ENCODE measurements at places on chromosomes 2 and 18. TPM values are rescaled to one million over a fixed set of nuclear protein-coding genes. Genes with fewer than 3 reads are reported as not detected.

GRCh38 chr2:43142921-43143438, 83.4 kb downstream of the ZFP36L2 start:
- peaks cover 19% of the 10 kb centered on the region for H3K4me1 ChIP-seq
- H3K27ac ChIP-seq, result peak overlapping the region; percentile 74
- no peak for DNase-seq
- H3K4me3 ChIP-seq, result no peak overlapping the region

DNA sequence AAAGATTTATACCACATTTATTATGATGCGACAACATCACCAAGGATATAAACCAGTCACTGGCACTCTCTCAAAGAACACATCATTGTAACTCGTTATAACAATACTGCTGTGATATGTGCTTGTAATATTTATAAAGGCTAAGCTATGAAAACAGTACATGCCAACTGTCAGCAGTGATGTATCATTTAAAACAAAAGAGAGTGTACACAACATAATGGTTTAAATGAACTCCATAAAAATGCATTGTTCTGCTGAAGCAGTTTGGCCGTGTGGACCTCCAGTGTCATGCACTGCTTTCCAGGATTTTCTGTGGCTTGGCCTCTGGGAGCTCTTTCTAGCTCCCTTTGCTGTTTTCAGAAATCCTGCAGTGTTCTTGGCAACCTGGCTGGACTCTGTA, 215.6 kb downstream of the MTX2 start:
- no peaks in the 10 kb centered on the region for H3K36me3 ChIP-seq
- DNase-seq, result no peak
- peaks cover 31% of the 10 kb centered on the region for H3K27me3 ChIP-seq

- H3K4me1 ChIP-seq, result peaks cover 11% of the 10 kb centered on the region
- H3K4me3 ChIP-seq, result no peak overlapping the region
- H3K36me3 ChIP-seq, result peaks cover 17% of the 10 kb centered on the region
- no peaks in the 10 kb centered on the region for H3K27me3 ChIP-seq
- H3K27ac ChIP-seq, result no peak overlapping the region
Observed at GRCh38 chr2:235709124-235709813, 215.4 kb downstream of the AGAP1 start.

- H3K27me3 ChIP-seq, result no peaks in the 10 kb centered on the region
- H3K36me3 ChIP-seq, result no peaks in the 10 kb centered on the region
- no peak overlapping the region for H3K27ac ChIP-seq
- H3K4me1 ChIP-seq, result no peaks in the 10 kb centered on the region
- DNase-seq, result no peak
Observed at GRCh38 chr2:109222422-109222821, 93.4 kb downstream of the SH3RF3 start.

DNA sequence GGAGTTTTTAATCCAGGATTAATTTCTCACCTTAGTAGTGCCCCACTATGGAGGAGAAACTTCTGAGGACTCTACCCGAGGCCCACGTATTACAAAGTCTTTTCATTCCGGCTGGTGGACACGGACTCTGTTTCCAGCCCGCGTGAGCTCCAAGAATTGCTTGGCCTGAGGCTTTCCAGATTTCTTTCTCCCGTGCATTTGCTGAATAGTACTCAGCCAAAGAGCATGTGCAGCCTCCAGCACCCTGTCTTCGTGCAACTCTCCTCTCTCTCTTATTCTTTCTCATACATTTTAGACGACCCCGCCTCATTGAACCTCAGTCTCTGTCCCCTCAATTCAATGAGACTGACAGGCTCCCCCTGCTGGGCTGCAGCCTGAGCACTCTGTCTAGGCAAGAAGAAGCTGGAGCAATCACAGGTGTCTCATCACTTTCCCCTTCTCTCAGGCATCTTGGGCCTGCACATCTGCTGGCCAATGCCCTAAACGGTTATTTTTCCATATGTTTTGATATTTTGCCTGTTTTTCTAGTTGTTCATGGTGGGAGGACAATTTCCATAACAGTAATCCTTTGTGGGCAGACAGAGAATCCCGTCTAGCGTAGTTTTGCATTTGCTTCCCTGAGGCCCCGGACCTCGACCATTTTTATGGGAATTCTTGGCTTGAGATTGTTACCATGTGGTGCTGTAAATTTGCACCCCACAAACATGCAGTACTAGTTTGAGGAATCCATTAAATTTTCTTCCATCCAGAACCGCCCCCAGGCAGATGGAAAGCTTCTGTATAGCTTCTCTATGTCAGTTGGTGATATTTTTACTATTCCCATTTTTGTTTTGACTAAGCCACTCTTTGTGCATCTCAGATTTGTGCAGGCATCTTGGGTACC, 50.1 kb upstream of the LPIN2 start:
- H3K4me1 ChIP-seq, result peaks cover 12% of the 10 kb centered on the region
- DNase-seq, result peak; percentile 80
- H3K4me3 ChIP-seq, result no peak overlapping the region
- H3K27ac ChIP-seq, result no peak overlapping the region
- H3K27me3 ChIP-seq, result no peaks in the 10 kb centered on the region

GRCh38 chr18:67425672-67426071, 90.8 kb downstream of the DSEL start:
- no peak for DNase-seq
- H3K4me1 ChIP-seq, result no peaks in the 10 kb centered on the region
- H3K36me3 ChIP-seq, result no peaks in the 10 kb centered on the region

- H3K36me3 ChIP-seq, result no peaks in the 10 kb centered on the region
- H3K27ac ChIP-seq, result no peak overlapping the region
- H3K4me1 ChIP-seq, result peaks cover 19% of the 10 kb centered on the region
- DNase-seq, result no peak
- H3K4me3 ChIP-seq, result no peak overlapping the region
Observed at GRCh38 chr18:74197705-74198341, 49.5 kb downstream of the TIMM21 start.

DNA sequence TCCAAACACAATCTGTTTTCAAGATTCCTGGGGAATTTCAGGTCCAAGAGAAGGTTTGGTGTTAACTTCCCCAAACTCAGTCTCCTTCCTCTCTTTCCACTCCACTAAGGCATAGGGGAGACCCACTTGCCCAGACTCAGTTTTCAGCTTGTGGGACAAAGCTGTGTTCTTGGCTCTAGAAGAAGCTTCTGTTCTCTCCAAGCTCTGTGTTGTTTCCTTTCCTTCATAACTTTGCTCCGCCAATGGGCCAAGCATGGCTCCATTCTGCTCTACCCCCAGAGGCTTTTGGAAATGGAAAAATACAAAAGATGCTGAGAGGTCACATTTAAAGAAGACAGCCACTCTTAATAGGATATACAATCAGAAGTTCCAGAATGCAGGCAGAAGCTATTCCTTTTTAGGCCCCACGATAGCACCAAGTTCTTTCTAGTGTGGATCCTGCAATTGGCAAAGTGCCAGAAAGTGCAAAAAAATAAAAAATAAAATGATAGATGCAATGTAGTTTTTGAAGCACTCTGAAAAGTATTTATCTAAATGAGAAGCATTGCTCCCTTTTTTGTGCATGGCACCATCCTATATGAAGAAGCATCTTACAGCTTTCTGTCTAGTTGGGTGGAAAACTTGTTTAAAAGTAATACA, 510.1 kb downstream of the TXNL1 start:
- no peak overlapping the region for H3K4me3 ChIP-seq
- H3K27ac ChIP-seq, result no peak overlapping the region
- no peaks in the 10 kb centered on the region for H3K36me3 ChIP-seq
- DNase-seq, result no peak
- H3K4me1 ChIP-seq, result no peaks in the 10 kb centered on the region

GRCh38 chr2:16459606-16460005, 206.0 kb downstream of the CYRIA start:
- DNase-seq, result no peak
- no peaks in the 10 kb centered on the region for H3K27me3 ChIP-seq
- no peak overlapping the region for H3K4me3 ChIP-seq
- H3K4me1 ChIP-seq, result no peaks in the 10 kb centered on the region

DNA sequence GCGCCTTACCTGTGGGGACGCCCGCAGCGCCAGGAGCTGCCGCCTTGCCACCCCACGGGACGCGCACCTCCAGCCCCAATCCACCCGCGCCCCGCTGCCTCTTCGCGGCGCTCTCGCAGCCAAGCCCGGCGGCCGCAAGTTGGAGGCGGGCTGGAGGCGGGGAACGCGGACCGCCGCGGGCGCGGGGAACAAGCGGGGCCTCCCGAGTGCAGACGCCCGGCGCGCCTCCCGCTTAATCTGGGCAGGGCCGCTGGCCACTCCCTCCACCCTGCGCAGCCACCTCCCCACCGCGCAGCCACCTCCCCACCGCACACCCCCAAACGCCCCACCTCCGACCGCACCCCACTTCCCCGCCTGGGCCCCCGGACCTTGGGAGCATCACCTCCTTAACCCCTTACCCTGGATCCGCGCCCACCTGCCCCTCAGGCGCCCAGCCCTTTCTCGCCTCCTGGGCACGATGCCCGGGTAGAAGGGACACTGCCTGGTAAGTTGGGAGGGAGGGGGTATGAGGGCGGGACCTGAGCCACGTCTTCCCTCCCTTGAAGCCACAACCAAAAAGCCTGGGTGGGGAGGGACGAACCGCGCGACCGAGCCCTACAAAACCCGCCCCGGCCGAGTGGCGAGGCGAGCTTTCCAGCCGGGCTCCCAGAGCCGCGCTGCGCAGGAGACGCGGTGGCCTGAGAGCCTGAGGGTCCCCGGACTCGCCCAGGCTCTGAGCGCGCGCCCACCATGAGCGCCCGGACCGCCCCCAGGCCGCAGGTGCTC, at the start of the genes COL4A3 and COL4A4:
COL4A3 (plus strand) TSS at position 627 of the 765 bp plus-strand sequence; CDS start at position 730, 103 bp downstream.
COL4A4 (minus strand) TSS at position 208 of the 765 bp plus-strand sequence. CDS start 16,722 bp downstream, outside the sequence.
- H3K36me3 ChIP-seq, result no peaks in the 10 kb centered on the region
- H3K27me3 ChIP-seq, result peaks cover 49% of the 10 kb centered on the region
- H3K27ac ChIP-seq, result no peak within 1 kb of the TSS
- H3K4me1 ChIP-seq, result peaks cover 23% of the 10 kb centered on the region
- H3K4me3 ChIP-seq, result peak within 1 kb of the TSS; percentile 77

- DNase-seq, result no peak
- H3K4me1 ChIP-seq, result no peaks in the 10 kb centered on the region
- no peak overlapping the region for H3K27ac ChIP-seq
- no peaks in the 10 kb centered on the region for H3K27me3 ChIP-seq
- peaks cover 10% of the 10 kb centered on the region for H3K36me3 ChIP-seq
Observed at GRCh38 chr2:112092286-112093041, 37.4 kb downstream of the TMEM87B start.

- H3K4me1 ChIP-seq, result no peaks in the 10 kb centered on the region
- no peak overlapping the region for H3K27ac ChIP-seq
- no peaks in the 10 kb centered on the region for H3K27me3 ChIP-seq
Observed at GRCh38 chr2:71944183-71944550, 203.5 kb downstream of the CYP26B1 start.

DNA sequence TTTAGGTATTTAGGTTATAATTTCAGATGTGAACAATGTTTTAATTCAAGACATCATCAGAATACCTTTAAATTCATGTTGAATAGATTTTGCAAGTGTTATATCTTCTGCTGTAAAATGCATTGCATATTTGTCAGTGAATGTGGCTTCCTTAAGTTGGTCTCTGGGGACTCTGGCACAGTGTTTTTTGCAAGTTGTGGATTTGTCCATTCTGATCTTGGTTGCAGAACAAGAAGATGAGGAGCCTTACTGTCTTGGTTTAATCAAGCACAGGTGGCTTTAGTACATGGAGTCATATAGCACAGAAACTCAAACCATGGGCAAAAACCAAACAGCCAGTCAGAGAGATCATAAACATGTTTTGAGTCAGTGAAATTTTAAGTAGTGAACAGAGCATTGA, 135.7 kb downstream of the ARHGAP28 start:
- H3K36me3 ChIP-seq, result 0 out of 2 replicates have a peak, but pooled peaks cover under 1% of the 10 kb centered on the region
- H3K27me3 ChIP-seq, result no peaks in the 10 kb centered on the region
- H3K4me3 ChIP-seq, result no peak overlapping the region
- peaks cover 45% of the 10 kb centered on the region for H3K4me1 ChIP-seq

DNA sequence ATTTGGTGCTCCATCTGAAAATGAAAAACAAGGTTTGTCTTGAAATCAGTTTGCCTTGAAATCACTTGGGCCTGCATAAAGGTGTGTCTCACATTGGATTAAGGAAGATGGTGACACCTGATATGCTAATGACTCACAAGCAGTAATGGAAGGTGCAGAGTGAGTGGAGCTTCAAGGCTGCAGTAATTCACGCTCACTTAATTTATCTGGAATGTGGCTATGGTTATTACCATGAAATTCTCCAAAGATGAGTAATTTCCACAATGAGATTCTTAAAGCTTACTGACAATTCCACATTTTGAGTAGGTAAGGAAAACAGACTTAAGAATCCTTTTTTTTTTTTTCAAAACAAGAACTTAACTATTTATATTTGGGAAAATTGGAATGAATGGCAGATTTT, 156.8 kb downstream of the PAX3 start:
- no peak overlapping the region for H3K27ac ChIP-seq
- DNase-seq, result no peak
- no peak overlapping the region for H3K4me3 ChIP-seq
- no peaks in the 10 kb centered on the region for H3K36me3 ChIP-seq
- H3K4me1 ChIP-seq, result no peaks in the 10 kb centered on the region
- no peaks in the 10 kb centered on the region for H3K27me3 ChIP-seq

DNA sequence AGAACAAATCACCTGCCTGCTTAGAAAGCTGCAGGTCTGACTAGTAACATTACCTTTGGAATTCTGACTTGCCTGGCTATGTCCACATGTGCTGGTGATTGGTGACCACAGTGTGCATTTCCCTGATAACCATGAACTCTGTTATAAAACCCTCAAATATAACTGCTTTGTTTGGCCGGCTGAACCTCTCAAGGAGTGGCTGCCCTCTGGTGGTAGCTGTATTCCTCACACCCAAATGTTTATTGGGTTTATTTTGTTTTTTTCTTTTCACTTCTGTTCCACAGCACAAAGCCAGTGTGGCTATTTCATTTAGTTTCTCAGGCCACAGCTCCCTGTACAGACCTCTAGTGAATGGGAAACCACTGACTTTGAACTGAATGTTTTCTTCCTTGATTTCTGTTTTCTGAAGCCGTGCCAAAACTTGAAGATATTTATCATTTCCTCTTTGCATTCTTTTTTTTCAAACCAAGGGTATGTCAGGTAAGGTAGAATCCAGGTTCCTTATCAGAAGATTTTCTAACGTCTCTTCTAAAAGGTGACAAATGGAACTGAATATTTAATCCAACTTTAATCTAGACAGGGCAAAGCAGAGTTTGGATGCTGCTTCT, 549.0 kb upstream of the VRK2 start:
- peaks cover 9% of the 10 kb centered on the region for H3K4me1 ChIP-seq
- H3K4me3 ChIP-seq, result no peak overlapping the region
- DNase-seq, result peak; percentile 49
- H3K36me3 ChIP-seq, result peaks cover 3% of the 10 kb centered on the region

- DNase-seq, result no peak
- H3K27me3 ChIP-seq, result no peaks in the 10 kb centered on the region
- H3K4me1 ChIP-seq, result no peaks in the 10 kb centered on the region
- H3K27ac ChIP-seq, result no peak overlapping the region
Observed at GRCh38 chr2:24038786-24039499, 8.2 kb downstream of the WDCP start.

DNA sequence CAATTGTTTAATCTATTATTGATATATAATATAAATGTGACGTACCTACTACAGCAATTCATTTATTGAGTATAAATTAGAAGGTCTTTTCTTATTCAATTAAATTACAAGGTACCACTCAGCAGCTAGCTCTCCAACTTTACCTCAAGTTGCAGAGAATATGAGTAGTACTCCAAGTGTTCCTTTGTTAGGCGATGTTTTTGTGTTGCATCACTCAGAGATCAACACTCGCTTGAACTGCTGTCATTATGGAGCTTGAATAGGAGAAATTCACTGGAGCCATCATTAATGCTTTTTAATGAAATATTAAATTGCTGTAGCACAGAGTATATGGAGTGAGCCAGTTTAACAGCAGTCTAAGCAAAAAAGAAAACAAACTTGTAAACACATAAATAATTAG, 320.0 kb downstream of the FSIP2 start:
- no peak for DNase-seq
- H3K4me3 ChIP-seq, result no peak overlapping the region
- peak overlapping the region; percentile 51 for H3K27ac ChIP-seq
- peaks cover 12% of the 10 kb centered on the region for H3K4me1 ChIP-seq
- no peaks in the 10 kb centered on the region for H3K36me3 ChIP-seq

Gene UGT1A10
- total RNA-seq, result 0.11 TPM

Gene FLACC1
- 0.17 TPM for total RNA-seq

Gene GYPC
- total RNA-seq, result 28.1 TPM

Gene ZNF804A
- not detected for total RNA-seq
